ENCODE measurements at places on chromosomes 1 and 21.

GRCh38 chr1:29179641-29180184 is 2.0 kb downstream of the SRSF4 start:
- DNase-seq, result no peak

- DNase-seq, result no peak
These were observed 513.0 kb downstream of the PTPRU start for GRCh38 chr1:29749024-29749945.

- no peak for DNase-seq
These were observed 107.4 kb upstream of the CASZ1 start for GRCh38 chr1:10903821-10904220.

GRCh38 chr1:220572416-220572815 is 44.5 kb downstream of the MARK1 start:
- no peak for DNase-seq

DNA sequence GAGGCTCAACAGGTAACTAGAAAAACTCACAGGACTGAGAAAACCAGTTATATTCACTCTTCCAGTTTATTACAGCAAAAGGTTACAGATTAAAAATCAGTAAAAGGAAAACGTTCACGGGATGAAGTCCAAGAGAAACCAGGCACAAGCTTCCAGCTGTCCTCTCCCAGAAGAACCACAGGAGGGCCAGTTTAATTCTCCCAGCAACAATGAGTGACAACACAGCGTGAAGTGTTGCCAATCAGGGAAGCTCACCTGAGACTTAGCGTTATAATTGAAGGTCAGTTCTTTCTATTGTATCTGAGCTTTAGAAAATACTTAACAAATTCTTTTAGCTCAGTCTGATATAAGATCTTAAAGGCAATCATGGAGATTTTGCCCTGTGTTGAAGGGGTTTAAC is 65.2 kb upstream of the TNR start:
- no peak for DNase-seq

GRCh38 chr1:234562334-234562733 is 47.6 kb downstream of the IRF2BP2 start:
- DNase-seq, result no peak

DNA sequence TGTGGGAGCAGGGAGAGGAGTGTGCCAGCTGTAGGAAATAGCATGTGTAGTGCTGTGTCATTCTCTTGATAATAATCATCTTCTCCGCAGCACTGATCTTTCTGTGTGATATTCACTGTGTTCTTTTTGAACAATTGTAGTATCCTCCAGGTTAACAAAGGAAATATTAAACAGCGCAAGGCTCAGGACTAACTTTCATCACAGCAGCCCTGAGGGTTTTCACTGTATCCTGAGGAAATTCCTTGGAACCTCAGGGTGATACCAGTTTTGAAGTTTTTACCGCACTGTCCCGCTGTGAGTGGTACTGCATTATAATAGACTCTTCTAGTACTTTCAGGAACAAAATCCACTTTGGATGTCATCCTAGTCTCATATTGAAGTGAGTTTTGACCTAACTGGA is 228.4 kb upstream of the COA6 start:
- DNase-seq, result no peak

- no peak for DNase-seq
These were observed 218.2 kb upstream of the ADGRL2 start for GRCh38 chr1:81582467-81582986.

DNA sequence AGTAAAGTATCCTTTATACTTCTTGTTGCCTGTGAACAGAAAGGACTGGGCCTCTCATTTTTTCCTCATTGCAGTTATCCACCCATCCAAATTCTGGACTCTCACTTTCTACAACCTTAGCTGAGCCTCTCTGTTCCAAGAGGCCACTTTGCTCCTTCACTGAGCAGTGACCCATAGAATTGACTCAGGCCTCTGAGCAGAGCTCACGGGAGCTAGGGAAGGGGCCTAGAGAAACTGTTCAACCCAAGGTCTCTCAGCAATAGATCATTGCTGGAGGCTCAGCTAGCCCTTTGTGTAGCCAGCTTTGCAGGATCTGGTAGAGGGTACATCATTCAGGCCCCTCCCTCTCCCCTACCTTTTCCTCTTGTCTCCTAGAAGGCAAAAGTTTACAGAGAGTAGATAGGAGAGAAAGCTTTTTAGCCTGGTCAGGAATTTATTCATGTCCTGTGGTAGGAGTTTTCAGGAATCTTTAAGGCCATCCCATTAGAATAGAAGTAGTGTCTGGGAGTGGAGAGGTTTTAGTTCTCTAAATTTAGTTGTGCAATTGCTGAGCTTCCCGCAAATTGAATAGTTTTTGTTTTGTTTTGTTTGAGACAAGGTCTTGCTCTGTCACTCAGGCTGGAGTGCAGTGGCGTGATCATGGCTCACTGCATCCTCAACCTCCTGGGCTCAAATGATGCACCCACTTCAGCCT is 6.7 kb downstream of the INTS3 start:
- no peak for DNase-seq

DNA sequence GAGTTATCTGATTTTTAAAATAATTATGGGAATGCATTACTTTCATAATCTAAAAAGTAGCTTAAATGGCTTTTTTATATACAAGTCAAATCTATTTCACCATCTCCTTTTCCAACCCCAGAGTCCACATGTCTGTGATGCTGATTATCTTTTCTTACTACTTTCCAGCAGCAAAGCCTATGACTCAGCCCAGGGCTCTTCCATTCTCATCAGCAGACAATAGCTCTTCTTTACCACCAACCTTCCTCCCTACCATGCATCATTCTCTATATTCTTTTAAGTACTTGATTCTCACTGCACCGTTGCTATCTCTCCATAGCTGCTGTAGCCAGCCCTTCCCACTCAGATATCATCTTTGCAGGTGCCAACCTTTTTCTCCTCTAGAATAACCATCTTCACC is 61.3 kb downstream of the OVGP1 start:
- no peak for DNase-seq

DNA sequence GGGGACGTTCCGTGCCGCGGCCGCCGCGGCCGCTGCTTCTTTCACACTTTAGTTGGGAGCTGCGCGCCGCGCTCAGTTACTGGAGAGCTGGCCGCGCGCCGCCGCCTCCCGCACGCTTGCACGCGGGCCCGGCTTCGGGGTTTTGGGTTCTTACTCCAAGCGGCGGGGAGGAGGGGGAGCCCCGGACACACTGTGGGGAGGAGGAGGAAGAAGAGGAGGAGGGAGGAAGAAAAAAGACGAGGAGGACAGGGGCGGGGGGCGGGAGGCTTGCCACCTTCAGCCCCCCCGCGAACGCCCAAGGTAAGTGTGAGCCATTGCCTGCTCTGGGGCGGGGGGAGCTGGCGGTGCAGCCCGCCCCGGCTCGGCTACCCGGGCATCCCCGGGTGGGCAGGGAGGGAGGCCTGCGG is 243 bp downstream of the C1orf21 start:
- no peak for DNase-seq

DNA sequence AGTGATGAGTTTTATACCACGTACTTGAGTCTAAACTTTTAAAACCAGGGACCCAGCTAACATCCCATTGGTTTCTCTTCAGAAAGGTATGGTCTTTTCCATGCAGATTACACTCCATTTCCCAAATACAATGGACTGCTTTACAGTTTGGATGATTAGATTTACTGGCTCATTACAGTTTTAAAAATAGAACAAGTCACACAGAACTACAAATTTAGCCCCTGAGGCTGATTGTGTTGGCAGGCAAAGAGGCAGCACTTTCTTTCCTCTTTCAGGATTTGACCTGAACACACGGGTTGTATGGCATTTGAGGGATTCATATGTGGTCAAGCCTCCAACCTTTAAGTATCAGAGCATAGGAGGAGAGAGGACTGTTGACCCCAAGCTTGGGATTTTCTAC is 21.8 kb upstream of the VTCN1 start:
- DNase-seq, result no peak

GRCh38 chr1:101992821-101993575 is 3.7 kb downstream of the OLFM3 start:
- no peak for DNase-seq

DNA sequence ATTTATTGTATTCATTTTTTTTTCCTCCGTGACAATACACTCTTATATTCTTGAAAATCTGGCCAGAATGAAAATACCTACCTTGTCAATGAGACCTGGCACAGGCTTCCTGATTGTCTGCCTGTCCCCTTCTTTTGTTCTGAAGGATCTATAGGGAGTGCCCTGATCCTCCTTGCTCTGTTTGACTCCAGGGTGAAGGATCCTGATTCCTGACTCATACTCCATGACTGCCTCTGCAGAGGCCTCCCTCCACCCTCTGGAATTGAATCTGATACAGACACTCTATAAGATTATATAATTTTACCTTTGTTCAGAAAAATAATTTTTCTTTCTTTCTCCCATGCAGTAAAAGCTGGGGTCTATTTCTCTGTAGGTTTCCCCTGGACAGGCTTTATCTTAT is 116.2 kb downstream of the HMCN1 start:
- no peak for DNase-seq

- no peak for DNase-seq
These were observed 181.0 kb downstream of the PTPRU start for GRCh38 chr1:29417147-29417858.

- no peak for DNase-seq
These were observed 28.3 kb downstream of the LRRC71 start for GRCh38 chr1:156948708-156949107.

GRCh38 chr1:78304761-78305160 is 186.0 kb upstream of the PTGFR start:
- DNase-seq, result no peak

DNA sequence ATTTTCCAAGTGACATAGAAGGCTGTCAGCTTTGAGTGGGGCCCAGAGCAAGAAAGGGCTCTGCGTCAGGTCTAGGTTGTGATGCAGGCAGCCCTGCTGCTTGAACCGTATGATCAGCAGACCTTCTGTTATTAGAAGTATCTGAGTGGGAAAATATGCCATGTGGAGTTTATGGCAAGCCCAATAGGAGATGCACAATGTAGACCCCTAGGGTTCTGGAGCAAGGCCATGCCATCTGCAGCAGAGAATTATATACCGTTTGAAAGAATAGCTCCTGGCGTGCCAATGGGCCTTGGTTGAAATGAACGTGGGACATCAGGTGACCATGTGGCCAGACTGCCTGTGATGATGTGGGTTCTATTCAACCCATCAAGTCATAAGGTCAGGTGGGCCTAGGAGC is 44.1 kb upstream of the ZBTB18 start:
- no peak for DNase-seq

DNA sequence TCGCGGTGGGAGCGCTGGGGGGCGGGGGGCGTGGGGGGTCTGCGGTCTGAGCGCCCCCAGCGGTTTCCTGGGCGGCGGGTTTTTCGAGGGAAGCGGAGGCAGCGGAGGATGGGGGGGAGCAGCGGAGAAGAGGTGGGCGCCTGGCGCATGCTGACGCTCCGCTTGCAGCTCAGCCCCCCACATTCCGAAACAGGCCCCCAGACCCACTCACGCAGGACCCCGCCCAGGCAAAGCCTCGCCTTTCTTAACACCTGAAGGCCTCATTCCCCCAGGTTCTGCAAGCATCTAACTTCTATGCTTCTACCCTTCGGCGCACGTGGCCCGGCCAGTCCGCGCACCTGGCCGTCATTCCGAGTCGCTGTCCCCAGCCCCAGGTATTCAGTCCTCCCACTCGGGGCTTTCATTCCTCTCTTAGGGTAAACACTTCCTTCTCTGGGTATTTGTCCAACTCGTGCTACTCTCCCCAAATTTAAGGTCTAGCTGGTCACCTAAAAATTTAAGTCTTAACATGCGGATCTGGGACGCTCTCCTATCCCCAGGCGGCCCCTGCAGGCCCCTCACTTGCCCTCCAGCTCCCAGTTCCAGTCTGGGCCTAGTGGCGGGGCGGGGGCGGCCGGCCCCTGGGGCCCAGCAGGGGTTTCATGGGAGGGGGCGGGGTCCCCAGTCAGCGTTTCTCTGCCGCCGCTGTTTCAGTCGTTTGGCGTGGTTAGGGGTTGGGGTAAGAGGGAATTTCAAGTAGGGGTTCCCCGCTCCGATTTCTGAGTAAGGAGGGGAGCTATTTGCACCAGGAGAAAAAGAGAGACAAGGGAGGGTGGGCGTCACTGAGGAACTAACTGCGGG is 2.8 kb upstream of the ZBTB7B start:
- DNase-seq, result no peak

DNA sequence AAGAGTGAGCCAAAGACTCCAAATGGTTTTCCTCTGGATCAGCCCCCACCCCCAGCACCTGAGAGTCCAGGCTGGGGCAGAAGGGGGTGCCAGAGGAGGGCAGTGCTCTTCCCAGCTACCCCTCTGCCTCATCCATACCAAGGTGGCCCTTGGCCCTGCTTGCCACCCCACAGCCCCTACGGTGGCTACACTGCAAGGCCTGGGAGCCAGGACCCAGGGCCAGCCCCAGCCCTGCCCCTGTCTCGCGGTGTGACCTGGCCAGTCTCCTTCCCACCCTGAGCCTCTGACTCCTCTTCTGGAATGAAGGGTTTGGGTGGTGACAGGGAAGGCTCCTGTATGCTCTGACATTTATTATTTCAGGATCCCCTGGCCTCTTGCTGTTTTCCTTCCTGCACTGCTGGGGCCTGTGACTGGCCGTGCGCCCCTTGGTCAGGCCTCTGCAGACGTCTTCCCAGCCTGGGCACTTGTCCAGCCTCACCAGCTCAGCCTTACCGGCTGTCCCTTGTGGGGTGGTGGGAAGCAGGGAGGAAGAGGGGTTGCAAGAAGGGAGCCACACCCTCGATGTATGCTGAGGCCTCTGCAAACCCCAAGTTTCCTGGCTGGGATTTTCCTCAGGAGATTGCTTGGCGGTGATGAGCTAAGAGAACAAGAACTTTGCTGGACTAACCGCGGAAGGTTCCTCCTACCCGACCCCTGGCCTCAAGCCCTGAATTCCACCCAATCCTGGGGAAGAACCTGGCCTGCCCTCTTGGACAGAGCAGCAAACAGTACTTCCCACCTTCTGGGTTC is 13.5 kb downstream of the ASAP3 start:
- DNase-seq, result no peak

- DNase-seq, result no peak
These were observed 129.2 kb upstream of the TNR start for GRCh38 chr1:175872588-175872987.

- DNase-seq, result no peak
These were observed 110.5 kb downstream of the NGF start for GRCh38 chr1:115227346-115228082.

DNA sequence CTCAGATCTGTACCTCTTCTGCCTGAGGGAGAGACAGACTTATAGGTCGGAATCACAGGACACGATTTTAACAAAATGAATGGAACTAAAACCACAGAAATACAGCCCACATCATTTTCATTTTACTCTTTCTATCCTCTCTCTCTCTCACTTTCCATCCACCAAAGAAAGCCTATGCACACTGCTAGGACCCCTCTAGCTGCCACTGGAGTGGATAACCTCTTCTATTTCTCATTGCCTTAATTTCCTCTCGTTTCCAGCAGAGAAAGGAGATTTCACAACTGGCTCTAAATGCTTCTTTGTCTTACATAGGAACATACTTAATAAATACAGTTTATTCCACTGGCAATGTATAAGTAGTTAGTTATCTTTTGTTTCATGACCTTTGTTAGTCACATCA is 867.8 kb upstream of the ADGRL4 start:
- DNase-seq, result no peak

DNA sequence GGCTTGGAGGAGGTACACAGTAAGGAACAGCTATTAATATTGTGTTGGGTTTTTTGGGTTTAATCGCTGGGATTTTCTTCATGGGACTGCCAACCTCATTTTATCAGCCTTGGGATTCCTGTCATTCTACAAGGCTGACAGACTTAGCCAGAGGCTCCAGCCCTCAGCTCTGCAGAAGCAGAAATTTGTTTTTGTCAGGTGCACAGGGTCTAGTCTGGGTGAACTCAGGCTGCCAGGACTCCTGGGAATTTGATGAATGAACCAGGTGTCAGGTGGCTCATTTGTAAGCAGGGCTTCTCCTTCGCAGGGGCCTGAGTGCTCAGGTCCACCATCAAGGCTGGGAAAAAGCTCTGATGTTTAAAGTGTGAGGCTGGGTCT is 11.5 kb upstream of the ZNF362 start:
- DNase-seq, result no peak
